ENCODE measurements at places on chromosomes 12 and 14.

DNA sequence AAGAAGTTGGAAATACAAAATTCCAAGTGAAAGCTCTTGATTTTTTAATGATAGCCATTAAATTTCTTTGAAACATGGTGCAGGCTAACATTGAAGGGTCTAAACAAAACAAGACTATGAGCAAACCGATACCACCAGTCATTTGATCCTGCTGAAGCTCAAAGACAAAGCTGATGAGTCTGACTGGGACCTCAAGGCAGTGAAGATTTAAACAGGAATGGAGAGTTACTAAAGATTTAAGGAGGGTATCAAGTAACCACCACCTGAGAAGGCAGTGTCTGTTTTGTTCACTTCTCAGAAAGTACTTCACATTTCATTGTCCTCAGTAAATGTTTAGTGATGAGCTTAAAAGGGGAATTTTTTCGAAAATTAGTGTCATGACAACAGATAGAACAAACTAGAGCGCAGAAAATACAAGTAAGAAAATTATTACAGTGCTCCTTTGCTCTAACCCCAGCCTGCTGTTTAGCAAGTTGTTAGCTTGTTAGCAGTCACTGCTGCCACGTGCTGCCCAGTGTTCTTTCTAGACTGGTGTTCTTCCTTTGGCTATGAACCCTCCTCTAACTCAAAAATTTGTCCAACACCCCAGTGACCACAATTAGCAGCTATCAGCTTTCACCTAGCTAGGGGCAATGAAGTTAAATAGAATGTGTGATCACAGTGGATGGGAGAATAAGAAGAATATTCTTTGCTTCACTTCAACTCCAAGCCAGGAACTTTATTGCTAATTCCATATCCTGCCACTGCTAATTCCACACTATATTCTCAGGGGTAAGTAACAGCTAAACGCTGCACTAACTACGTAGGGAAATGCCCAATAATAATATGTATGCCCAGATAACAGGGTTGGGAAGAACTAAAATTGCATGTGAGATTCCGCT is 41.1 kb downstream of the YAF2 start:
- DNase-seq, result no peak

GRCh38 chr14:51012055-51012454 is 67.8 kb upstream of the PYGL start:
- DNase-seq, result no peak

GRCh38 chr12:75437564-75437963 is 43.0 kb upstream of the GLIPR1 start:
- no peak for DNase-seq

DNA sequence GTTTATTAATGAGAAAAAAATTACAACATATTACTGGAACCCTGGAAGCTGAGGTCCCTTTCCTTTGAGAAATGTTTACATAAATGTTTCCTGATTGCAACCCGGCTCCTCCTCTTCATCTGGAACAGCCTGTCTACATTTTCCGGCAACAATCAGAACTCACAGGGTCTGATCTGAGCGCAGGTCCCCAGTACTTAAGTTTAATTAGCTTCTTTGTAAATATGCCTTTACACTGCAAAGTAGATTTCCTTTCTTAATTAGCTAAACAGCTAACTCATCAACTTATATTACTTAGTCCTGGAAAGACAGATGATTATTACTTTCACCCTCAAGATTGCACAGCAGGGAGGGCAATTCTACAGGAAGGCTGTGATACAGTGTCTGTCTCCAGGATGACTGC is 213.0 kb downstream of the MON2 start:
- DNase-seq, result no peak

GRCh38 chr12:48160807-48161206 is 3.5 kb upstream of the ASB8 start:
- no peak for DNase-seq

DNA sequence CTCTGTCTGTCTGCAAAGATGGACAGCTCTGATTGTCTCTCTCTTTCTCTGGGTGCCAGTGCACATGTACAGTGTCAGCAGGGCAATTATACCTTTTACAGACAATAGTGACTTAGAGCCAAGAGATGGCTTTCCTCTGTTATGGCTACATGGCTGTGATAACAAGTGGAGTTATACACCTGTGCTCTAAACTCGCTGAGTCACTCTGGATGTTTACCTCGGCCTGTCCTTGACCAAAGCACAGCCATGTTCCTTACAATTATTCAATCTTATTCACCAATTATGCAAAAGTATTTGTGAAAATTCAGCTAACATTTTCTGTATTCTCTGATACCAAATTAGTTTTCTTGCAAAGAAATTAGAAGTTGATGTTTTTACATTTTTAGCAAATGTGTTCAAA is 475.5 kb upstream of the CCDC196 start:
- no peak for DNase-seq

DNA sequence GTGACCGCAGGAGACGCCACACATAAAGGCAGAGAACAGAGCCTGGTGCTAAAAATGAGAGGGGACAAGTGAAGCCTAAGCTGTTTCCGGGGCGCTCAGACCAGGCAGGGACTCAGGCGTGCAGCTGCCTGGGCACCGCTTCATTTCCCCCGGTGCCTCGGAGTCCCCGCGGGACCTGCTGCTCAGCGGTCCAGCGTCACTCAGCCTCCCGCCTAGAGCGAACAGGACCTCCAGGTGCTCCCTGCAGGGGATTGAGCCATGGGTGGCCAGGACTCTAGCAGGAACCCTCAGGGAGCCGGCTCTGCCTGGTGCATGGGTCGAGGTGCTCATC is 31.0 kb downstream of the CCDC85C start:
- no peak for DNase-seq
